Stimulated activated CD4-positive, alpha-beta T cell treated with anti-CD3 and anti-CD28 coated beads, TNF-alpha, amount 100 ng/mL, for 1 hour (primary cell): ENCODE measurements at places on chromosomes 5 and 9.

DNA sequence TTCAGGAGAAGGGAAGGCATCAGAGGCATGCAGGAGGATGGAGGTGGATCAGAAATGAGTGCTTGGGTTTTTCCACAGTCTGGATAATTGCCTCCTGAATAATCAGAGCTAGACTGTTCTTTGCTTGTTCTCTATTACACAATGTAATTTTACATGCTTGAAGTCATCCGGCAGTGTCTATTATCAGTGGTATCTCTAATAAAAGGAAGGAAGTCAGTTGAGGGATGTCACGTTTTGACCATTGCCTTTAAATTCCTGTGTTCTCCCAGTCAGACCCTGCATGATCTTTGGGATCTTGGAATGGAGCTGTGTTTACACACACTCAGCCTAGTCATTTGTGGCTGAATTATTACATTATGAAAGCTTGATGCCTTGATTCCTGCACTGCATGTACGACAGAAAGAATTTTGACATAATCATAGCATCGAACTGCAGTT, 91.0 kb downstream of the PDE8B start:
- DNase-seq: no peak

DNA sequence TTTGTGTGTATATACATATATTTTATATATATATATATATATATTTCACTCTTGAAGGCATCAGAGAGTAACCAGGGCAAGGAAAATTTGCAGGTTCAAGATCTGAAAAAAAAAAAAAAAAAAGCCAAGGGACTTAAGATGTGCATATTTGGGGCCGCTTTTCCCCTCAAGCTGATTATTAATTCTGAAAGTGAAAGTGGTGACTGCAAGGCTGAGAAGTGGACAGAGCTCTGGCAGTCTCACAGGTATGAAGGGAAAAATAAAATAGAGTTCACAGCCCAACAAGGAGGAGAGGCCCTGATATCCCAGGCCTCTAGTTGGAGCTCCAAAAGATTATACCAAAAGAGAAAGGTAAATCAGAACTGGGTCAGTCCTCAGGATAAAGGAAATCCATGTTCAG, 234.4 kb upstream of the GAS1 start:
- DNase-seq: no peak

- DNase-seq: no peak
Measured at GRCh38 chr5:155768332-155768731, 558.6 kb upstream of the SGCD start.

- no peak for DNase-seq
Measured at GRCh38 chr5:14849516-14850294, 21.9 kb downstream of the ANKH start.

DNA sequence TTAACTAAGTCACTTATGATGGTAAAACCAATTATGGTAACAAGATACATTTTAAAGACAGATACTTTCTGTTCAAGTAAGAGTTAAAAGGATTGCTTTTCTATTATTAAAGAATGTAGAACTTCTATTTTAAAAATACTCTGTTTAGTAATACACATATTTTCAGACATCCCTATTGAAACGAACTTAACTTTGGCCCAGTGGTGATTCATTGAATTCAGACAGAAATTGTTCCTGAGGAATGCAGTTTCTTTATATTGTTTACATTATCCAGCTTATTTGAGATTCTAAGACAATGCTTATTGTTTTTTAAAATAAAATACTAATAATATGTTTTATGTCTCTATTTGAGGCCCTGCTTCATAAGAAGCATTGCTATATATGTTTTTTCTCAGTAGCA, 816.4 kb downstream of the SEMA5A start:
- DNase-seq: no peak

- DNase-seq: no peak
Measured at GRCh38 chr9:13364271-13365000, 84.9 kb upstream of the MPDZ start.

GRCh38 chr9:119050281-119050680, 319.0 kb downstream of the BRINP1 start:
- no peak for DNase-seq

DNA sequence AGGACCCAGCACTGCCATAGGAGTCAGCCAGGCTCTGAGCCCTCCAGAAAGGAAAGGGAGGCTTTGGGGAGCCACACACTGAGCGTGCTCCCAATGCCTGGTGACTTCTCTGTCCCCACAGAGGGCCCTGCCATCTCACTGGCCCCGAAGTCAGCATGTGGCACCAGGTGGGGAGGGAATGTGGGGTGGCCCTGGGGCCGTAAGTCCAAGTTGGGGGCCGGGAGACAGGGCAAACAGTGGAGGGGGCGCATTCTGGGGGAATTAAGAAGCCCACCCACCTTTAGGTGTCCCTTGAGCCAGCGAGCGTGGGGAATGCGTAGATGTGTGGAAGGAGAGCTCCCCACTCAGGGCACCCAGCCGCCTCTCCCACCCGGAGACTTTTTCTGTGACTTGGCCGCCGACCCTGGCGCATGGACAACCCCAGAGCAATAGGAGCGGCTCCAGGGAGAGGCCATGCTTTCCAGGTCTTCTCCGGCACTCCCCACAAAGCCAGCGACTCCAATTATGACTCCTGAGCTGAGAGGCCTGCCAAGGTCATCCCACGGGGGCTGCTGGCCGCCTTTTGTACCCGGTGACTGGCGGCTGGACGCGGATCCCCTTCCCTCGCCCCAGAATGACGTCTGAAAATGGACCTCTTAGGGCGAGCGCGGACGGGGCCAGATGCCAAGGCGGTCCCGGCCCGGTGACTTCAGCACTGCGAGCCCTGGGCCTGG, 9.8 kb downstream of the IRX1 start:
- DNase-seq: no peak

DNA sequence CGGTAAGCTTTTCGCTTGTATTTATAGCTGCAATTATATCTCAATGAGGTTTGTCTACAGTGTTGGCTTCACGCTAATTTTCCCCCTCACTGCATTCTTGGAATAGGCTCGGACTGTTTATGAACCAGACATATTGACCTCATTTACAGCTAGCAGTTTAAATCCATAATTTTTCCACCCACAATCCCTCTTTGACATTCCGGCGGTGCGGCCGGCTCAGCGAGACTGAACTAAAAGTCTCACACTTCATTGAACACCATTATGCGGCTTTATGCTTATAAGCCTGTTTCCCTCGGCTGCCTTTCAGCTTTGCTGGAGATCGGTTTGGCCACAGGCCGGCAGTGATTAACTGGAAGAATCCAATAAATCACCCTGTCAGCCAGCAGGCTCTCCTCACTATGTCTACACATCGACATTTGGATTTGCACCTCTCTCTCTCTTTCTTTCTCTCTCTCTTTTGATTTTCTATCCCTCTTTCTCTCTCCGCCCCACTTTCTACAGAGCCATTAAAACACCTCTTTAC, 315.0 kb upstream of the TLE4 start:
- DNase-seq: no peak

DNA sequence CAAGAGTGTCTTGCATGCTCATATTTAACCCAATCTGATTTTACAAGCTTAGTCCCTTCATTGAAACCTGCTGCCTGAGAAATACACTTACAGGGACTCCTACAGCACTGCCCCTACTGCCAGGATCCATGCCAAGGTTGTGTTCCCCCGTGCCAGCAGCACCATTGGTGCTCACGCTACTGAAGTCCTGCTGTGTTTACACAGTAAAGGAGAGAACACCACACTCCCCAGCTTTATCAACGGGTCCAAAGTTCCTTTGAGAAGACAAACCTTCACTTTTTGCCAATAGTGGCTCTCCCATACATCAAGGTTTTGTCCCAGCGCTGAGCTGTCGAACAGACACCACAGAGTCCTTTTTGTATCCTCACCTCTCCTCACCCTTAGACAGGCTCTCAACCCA, 155.1 kb upstream of the WWC1 start:
- DNase-seq: no peak

- DNase-seq: no peak
Measured at GRCh38 chr5:135433681-135434426, 13.3 kb downstream of the DCANP1 start.

DNA sequence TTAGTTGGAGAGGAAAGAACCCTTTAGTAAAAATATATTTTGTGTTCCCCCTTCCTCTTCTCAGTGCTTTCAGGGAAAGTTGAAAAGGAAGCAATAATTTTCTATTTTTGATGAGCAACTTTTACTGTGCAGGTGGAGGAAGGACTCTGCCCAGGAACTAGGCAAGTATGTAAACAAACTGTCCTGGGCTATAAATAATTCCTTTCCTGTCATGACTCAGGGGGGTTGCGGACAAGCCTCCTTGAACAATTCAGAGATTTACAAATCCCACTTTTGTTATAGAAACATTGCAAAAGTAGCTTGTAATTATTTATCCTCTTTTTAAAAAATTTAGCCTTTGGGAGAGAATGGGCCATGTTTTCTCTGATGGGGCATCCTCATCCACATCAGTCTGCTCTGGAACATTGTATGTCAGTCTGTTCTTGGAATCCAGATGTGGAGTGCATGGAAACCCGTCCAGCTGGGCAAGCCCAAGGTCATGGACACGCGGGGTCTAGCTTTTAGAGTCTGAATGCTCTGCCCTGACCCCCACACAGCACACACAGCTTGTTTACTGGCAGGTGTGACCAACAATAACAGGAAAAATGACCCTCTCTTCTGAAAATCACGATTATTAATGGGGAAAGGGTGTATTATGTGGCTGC, 127.6 kb downstream of the GADD45G start:
- no peak for DNase-seq

- no peak for DNase-seq
Measured at GRCh38 chr5:123124859-123125595, 36.0 kb downstream of the PRDM6 start.

GRCh38 chr9:137372693-137373610, 50.0 kb downstream of the EXD3 start:
- DNase-seq: no peak

- DNase-seq: no peak
Measured at GRCh38 chr9:112012026-112012902, 115.7 kb downstream of the UGCG start.

- no peak for DNase-seq
Measured at GRCh38 chr9:75226403-75227139, 138.3 kb downstream of the OSTF1 start.

- no peak for DNase-seq
Measured at GRCh38 chr9:69221036-69221435, 47.0 kb downstream of the TJP2 start.

- no peak for DNase-seq
Measured at GRCh38 chr9:87292449-87293191, 205.0 kb upstream of the DAPK1 start.

- no peak for DNase-seq
Measured at GRCh38 chr5:134877159-134877558, 3.0 kb downstream of the TXNDC15 start.

GRCh38 chr5:444226-444625, 1.2 kb downstream of the EXOC3 start:
- no peak for DNase-seq
